ENCODE measurements at places on chromosomes 5 and 9.

- DNase-seq: no peak
These were observed 224.7 kb downstream of the GDNF start for GRCh38 chr5:37615184-37615583.

DNA sequence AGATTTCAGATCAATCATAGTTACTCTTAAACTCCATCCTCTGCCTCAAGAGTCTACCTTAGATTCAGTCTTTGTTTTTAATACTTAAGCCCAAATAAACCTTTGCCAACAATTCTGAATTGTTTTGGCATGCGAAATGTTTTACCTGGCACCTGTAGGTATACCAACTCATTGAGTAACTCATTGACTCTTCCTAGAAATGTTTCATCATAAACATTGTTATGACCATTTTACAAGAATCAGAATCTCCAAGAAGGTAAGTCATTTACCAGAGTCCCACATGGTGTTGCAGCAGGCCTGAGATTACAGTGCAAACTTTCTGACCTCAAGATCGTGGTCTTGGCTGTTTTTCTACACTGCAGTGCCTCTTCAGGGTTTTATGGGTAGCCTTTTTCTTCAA is 750.4 kb downstream of the BRINP1 start:
- DNase-seq: no peak

DNA sequence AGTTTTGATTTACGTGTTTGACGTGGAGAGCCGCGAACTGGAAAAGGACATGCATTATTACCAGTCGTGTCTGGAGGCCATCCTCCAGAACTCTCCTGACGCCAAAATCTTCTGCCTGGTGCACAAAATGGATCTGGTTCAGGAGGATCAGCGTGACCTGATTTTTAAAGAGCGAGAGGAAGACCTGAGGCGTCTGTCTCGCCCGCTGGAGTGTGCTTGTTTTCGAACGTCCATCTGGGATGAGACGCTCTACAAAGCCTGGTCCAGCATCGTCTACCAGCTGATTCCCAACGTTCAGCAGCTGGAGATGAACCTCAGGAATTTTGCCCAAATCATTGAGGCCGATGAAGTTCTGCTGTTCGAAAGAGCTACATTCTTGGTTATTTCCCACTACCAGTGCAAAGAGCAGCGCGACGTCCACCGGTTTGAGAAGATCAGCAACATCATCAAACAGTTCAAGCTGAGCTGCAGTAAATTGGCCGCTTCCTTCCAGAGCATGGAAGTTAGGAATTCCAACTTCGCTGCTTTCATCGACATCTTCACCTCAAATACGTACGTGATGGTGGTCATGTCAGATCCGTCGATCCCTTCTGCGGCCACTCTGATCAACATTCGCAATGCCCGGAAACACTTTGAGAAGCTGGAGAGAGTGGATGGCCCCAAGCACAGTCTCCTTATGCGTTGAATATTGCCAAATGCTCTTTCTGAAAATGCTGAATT is 850 bp downstream of the RRAGA start:
- DNase-seq: no peak

GRCh38 chr9:14511452-14511851 is 181.8 kb downstream of the ZDHHC21 start:
- DNase-seq: no peak

DNA sequence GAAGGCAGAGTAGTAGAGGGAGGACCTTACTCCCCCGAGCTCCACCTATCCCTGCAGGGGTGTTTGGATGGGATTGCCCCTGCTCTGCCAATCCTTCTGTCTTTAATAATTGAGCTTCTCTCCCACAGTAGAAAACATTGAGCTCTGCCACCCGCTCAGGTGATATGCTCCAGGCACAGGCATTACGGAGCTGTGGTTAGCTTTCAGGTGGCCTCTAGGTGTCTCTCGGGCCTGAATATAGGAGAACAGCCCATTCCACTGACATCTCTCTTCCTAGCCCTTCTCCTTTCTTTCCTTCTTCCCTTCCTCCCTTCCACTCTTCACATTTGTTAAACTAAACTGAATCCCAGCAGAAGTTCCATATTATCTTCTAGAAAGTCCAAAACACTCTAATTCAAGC is 203.4 kb downstream of the SYK start:
- no peak for DNase-seq

GRCh38 chr9:81374459-81375186 is 314.7 kb downstream of the TLE1 start:
- no peak for DNase-seq

DNA sequence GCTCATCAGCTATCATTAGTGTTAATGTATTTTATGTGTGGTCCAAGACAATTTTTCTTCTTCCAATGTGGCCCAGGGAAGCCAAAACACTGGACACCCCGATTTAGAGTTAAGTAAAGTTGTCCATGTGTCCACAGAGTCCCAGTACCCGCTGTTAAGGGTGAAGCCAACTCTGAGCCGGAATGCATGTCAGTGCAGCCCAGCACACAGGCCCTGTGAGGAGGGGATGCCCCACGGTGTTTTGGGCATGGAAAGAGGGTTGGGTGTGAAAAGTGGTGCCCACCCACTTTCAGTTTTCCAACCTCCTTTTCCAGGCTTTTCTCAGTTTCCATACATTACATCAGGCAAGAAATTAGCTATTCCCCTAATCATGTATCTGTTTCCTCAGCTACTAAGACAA is 24.4 kb downstream of the SHC3 start:
- no peak for DNase-seq

DNA sequence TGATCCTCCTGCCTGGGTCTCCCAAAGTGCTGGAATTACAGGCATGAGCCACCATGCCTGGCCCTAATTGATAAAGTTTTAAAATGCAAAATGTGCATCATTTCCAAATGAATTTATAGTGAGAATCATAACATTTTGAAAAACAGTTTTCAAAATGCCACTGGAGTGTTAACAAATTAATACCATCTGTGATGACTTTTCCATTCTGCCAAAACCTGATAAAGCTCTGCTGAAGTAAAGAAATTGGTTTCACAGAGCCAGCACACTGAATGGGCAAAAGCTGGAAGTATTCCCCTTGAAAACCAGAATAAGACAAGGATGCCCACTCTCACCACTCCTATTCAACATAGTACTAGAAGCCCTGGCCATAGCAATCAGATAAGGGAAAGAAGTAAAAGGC is 89.6 kb downstream of the MUSK start:
- DNase-seq: no peak
